Stimulated activated CD8-positive, alpha-beta memory T cell treated with anti-CD3 and anti-CD28 coated beads, Interleukin-7, amount 100 ng/mL, for 24 hours (primary cell): ENCODE measurements at places on chromosomes 3 and 15.

- no peak for DNase-seq
Measured at GRCh38 chr3:189342811-189343210, 171.0 kb downstream of the TPRG1 start.

GRCh38 chr3:78274475-78275065, 1234.7 kb downstream of the ROBO2 start:
- DNase-seq: no peak

GRCh38 chr3:11159421-11159904, 5.2 kb downstream of the HRH1 start:
- DNase-seq: no peak

DNA sequence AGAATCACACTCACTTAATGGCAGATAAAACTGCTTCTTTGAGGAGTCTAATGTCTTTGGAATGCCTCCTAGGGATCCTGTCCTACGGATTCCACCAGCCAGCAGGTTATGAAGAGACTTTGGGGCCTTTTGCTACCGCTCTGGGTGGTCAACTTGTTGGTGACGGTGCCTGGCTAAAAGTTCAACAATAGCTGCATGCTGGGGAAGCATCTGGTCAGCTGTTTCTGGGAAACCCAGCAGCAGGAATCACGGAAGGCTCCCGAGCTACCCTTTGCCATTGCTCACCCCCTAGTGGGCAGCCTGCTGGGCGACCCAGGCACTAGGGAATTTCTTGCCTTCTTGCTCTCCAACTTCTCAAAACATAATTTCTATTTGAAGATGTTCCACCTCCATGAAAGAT, 263.3 kb downstream of the NEK10 start:
- DNase-seq: no peak

- peak; percentile 64 for DNase-seq
Measured at GRCh38 chr15:69475769-69476358, 23.2 kb downstream of the RPLP1 start.

GRCh38 chr15:40737048-40737447, 18.0 kb downstream of the RMDN3 start:
- DNase-seq: no peak

DNA sequence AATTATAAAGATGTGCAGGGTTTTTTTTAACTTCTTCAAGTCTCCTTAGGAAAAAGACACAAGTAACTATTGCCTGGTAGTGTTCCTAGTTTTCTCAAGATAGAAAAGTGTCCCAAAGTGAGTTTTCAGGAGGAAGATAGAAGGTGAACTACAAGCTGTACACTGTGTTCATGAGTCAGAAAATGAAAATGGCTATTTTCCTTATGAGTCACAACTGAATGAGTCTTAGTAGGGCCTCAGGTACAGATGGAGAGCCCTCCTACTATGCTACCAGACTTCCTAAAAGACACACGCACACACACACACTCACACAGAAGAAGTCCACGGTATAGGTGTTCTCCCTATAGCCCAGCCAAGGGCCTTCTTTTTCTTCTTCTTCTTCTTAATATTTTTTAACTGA, 3.1 kb downstream of the MYO1E start:
- DNase-seq: no peak

GRCh38 chr3:52128118-52128683, 26.0 kb downstream of the POC1A start:
- DNase-seq: no peak

DNA sequence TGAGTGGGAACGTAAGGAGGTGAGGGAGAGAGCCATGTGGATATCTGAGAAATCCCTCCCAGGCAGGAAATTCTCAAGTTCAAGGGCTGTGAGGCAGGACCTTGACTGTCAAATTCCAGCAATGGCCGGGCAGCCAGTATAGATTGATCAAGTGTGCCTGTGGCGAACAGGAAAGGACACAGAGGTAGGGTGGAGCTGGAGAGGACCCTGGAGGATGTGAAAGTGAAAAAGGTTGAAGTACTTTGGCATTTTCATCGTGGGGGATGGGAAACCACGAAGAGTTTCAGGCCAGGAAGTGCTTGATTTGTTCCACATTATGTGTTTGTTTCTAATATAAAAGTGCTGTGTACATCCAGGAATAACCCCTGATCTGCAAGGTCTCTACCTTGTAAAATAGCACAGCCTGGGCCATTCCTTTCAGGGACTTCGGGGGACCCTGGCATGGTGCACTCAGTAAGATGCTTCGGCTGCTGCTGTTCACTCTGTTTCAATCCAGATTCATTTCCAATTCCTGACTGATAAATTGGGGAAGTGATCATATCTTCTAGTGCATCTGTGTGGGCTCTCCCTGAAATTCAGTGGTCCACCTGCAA, 156.6 kb downstream of the MCTP2 start:
- no peak for DNase-seq

GRCh38 chr15:99399061-99399460, 147.8 kb downstream of the LRRC28 start:
- DNase-seq: no peak

DNA sequence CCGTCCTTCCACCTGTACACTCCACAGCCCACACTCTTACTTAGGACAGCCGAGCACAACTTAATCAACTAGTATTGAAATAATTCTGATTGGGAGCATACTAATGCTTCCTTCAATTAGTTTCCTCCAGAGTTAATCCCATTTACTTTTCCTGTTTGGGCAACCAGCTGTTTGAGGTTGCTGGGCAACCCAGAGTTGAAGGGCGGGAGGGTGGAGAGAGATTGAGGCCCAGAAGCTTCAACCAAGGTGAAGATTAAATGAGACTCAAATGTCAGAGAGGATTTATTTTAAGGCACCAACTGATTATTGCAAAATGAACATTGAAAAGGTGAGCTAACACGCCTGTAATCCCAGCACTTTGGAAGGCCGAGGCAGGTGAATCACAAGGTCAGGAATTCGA, 428.5 kb upstream of the SEMA6D start:
- no peak for DNase-seq

GRCh38 chr3:184836090-184836822, 24.3 kb downstream of the VPS8 start:
- DNase-seq: no peak

GRCh38 chr15:29678504-29679034, 143.7 kb downstream of the TJP1 start:
- DNase-seq: no peak

GRCh38 chr3:42612928-42613327, 12.4 kb downstream of the NKTR start:
- no peak for DNase-seq

DNA sequence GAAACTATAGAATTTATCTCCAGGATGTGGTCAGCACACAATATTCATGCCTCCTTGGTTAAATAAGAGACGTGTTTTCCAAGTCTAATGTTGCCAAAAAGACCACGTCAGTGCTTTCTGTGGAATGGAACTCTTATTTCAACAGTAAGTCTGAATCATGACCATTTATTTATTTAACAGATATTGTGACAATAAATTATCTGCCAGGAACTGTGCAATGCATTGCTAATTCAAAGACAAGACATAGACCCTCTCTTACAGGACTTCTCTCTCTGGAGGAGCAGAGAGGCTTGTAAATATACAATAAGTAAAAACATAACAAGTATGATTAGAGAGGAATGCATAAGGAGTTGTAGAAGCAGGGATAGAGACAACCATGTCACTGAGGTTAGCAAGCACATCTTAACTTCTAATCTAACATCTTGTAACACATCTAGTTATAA, 227.5 kb downstream of the DTWD1 start:
- no peak for DNase-seq

GRCh38 chr3:118587847-118588246, 446.8 kb downstream of the IGSF11 start:
- no peak for DNase-seq

DNA sequence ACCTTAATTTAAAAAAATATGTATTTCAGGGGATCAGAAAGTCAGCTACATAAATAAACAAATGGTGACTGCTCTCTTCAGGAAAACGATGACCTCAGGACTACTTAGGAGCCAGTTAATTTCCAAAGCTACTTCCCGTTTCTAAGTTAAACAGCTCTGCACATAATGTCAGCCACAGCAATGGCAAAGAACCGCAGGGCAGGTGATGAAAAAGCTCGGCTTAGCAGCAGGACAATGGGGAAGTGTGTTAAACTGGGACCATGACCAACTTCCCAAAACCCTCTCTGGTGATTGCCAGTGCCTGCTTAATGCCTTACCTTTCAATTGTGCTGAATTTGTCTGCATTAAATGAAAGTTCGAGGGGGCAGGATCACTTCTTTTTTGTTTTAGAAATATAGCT, 258.9 kb downstream of the FHIT start:
- DNase-seq: no peak

GRCh38 chr15:66564136-66565041, 1.4 kb downstream of the LCTL start:
- no peak for DNase-seq

DNA sequence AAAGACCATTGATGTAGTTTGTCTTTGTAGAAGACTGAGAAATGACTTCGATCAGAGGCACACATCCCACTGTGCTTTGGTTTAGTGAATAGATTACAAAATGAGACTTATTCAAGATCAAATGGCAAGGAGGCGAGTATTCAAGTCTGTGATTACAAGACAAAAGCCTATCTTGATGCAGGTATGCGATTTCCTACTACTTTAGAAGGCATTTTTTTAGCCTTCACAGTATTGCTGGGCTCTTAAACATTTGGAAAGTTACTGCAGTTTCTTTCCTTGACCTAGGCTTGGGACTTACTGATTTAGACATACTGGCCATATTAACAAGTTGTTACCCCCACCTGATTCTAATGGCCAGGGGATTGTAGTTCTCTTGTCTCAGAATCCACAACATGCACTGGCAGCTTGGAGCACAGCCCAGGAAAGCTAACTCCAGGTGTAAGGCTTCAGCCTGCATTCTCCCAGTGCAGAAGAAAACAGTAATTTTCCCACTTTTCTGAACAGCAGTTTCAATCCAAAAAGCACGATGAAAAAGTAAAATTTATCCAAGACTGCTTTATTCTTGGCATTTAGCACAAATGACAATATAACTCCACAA, 311.6 kb downstream of the EPHA6 start:
- no peak for DNase-seq

DNA sequence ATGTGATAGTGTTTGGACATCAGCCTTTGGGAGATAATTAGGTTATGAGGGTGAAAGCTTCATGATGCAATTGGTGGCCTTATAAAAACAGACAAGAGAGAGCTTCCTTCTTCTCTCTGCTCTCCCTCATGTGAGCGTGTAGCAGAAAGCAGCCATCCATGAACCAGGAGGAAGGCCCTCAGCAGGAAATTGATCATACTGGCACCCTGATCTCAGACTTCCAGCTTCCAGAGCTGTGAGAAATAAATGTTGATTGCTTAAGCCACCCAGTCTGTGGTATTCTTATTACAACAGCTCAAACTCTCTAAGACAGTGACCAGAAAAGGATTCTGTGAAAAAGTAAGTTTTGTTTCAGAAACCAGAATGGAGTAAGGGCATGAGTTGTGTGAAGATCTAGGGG, 13.3 kb downstream of the STAC start:
- DNase-seq: no peak

- no peak for DNase-seq
Measured at GRCh38 chr3:13217736-13218540, 144.7 kb upstream of the IQSEC1 start.

DNA sequence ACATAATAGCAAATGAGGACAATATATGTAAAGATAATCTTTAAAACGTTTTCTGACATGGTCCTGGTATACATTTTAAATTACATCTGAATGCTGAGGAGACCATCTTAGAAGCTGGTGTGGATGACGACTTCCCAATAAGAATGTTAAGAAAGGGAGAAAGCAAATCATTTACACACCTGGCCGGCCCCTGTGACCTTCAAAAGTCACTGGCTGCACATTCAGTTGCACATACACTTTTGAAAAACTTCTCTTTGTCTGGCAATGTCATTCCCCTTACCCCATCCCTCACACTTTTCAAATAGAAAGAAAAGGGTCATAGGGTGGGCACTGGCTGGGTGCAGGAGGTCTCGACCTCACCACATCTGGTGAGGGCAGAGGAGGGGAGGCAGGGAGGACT, 391.0 kb downstream of the MECOM start:
- DNase-seq: no peak

DNA sequence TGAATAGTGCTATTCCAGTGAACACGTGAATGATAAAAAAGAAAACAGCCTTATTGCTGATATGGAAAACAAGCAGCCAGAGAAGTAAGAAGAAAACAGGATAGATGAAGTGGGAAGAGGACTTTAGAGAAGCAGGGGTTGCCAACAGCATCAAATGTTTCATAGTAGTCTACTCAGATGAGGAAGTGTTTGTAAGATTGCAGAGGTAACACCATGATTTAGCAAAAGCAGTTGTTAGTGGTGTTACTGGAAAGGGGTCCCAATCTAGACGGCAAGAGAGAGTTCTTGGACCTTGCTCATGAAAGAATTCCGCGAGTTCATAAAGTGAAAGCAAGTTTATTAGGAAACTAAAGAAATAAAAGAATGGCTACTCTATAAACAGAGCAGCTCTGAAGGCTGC, 108.8 kb upstream of the MCTP2 start:
- no peak for DNase-seq

- no peak for DNase-seq
Measured at GRCh38 chr3:133611534-133611933, 38.0 kb downstream of the CDV3 start.

- DNase-seq: no peak
Measured at GRCh38 chr3:81728766-81729544, 32.5 kb downstream of the GBE1 start.

GRCh38 chr15:25568751-25569150, 129.9 kb upstream of the UBE3A start:
- DNase-seq: no peak

- no peak for DNase-seq
Measured at GRCh38 chr3:45687828-45688193, 1.4 kb upstream of the SACM1L start.

DNA sequence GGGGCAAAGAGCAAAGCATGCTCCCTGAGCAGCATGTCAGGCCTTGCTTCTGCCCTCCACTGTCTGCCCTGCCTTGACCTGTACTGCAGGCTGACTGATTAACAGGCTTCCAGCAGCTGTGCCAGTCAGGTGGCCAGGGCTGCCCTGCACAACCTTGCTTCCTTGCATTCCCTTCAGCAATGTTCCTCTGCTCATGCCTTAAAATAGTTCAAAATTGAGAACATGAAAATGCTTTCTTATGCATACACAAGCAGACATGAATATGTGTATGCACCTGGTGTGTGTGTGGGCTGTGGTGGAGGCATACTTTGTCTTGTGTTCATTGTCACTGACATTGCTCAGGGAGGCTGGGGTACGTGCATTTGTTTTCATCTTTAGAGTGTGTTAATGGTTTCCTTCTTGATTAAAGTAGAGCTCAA, 1.2 kb upstream of the SLC22A13 start:
- DNase-seq: no peak

DNA sequence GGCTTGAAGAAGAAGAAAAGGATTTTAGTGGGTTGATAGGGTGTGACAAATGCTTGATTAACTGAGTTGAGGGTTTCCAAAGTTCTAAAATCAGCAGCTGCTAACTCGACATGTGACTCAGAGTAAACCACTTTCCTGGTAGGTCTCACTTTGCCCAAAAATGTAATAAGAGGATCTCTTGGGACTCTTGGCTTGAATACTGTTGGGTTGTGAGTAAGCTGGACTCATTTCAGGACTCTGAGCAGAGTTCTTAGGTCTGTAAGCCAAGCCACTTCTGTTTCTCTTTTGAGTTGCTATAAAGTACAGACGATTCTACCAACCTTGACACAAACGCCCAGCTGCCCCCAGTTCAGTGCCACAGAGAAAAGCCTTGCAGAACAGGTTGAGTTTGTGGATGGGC, 241.1 kb downstream of the ZNF621 start:
- DNase-seq: no peak

- no peak for DNase-seq
Measured at GRCh38 chr3:98049271-98049670, 14.2 kb upstream of the GABRR3 start.
